ENCODE measurements at places on chromosomes 6 and 20. TPM values are rescaled to one million over a fixed set of nuclear protein-coding genes. Genes with fewer than 3 reads are reported as not detected.

The HUS1B gene
- 4.0 TPM for polyA plus RNA-seq

The BMP6 gene
- polyA plus RNA-seq: 0.78 TPM

The BCL2L1 gene
- 10.1 TPM for polyA plus RNA-seq

The CDH26 gene
- polyA plus RNA-seq: 1.8 TPM

The FILIP1 gene
- not detected for polyA plus RNA-seq

The OR2J1 gene
- polyA plus RNA-seq: not detected

The TP53TG5 gene
- not detected for polyA plus RNA-seq

DNA sequence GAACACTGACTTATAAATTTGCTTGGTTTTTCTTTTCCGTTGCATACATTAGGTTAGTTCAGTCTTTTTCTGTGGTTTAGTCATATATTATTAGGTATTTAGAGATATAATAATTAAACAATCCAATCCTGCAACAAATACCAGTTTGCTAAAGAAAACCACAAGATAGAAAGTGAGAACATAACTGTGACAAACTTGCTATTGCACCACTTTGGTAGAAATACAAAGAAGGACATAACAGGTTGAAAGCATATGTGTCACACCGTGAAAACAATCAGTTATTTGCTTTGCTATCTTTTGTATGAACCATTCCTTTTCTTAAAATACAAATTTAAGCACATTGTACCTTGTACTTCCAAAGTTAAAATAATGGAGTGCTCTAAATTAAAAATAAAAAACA is 42.0 kb upstream of the KCNQ5 start:
- no peaks in the 10 kb centered on the region for H3K27me3 ChIP-seq
- no peak overlapping the region for H3K27ac ChIP-seq
- no peaks in the 10 kb centered on the region for H3K36me3 ChIP-seq
- H3K4me3 ChIP-seq: no peak overlapping the region
- DNase-seq: no peak

- no peak overlapping the region for H3K27ac ChIP-seq
- H3K27me3 ChIP-seq: no peaks in the 10 kb centered on the region
- H3K4me1 ChIP-seq: peaks cover 8% of the 10 kb centered on the region
- H3K4me3 ChIP-seq: no peak overlapping the region
Observed at GRCh38 chr6:163538331-163538730, 123.8 kb downstream of the QKI start.

- no peak overlapping the region for H3K4me3 ChIP-seq
- no peaks in the 10 kb centered on the region for H3K27me3 ChIP-seq
- no peaks in the 10 kb centered on the region for H3K36me3 ChIP-seq
- no peak overlapping the region for H3K27ac ChIP-seq
- H3K4me1 ChIP-seq: no peaks in the 10 kb centered on the region
- no peak for DNase-seq
Observed at GRCh38 chr20:58556961-58557360, 41.8 kb upstream of the APCDD1L start.

GRCh38 chr20:25859649-25860530 is 163.2 kb upstream of the ZNF337 start:
- H3K36me3 ChIP-seq: no peaks in the 10 kb centered on the region
- no peak overlapping the region for H3K4me3 ChIP-seq
- H3K27me3 ChIP-seq: peaks cover 48% of the 10 kb centered on the region
- H3K4me1 ChIP-seq: peaks cover 57% of the 10 kb centered on the region

DNA sequence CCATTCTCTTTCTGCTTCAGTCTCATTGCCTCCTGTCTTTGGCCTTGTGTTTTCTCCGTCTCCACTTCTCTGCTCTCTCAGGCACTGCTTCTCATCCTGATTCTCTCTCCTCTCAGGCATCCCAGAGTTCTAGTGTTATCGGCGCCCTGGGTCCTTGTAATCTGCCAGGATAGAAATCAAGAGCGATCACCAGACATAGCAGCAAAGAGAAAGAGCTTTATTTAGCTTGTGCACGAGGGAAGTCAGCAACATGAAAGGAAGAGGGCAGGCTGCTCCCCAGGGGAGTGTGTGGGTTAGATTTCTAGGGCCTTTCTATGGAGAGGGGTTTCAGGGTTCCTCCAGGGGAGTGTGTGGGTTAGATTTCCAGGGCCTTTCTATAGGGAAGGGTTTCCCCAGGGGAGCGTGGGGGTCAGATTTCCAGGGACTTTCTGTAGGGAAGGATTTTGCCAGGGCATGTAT is 32.5 kb downstream of the SUN5 start:
- H3K27ac ChIP-seq: peak overlapping the region; percentile 99
- no peak for DNase-seq

GRCh38 chr6:110103260-110103659 is 76.2 kb downstream of the WASF1 start:
- no peaks in the 10 kb centered on the region for H3K27me3 ChIP-seq
- H3K4me3 ChIP-seq: no peak overlapping the region
- no peak overlapping the region for H3K27ac ChIP-seq
- peaks cover 1% of the 10 kb centered on the region for H3K36me3 ChIP-seq
- DNase-seq: no peak
- peaks cover 12% of the 10 kb centered on the region for H3K4me1 ChIP-seq

DNA sequence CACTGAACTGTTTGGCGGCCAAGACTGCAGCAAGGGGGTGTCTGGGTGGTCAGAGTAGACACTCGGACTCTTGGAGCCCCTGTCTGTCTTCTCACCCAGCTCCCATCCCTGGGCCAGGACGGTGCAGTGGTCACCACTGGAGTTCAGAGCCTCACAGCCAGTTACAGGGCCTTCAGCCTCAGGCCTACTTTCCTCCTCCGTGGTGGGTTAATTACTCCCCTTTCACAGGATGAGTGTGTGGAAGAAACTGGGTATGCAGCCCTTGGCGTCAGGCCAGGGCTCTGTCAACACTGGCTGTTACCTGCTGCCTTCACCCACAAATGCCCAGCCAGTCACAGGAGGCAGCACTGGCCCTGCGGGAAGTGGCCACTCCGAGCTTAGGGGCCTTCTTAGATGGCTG is 1.8 kb upstream of the YTHDF1 start:
- H3K27me3 ChIP-seq: no peaks in the 10 kb centered on the region
- H3K4me1 ChIP-seq: peaks cover 23% of the 10 kb centered on the region
- H3K27ac ChIP-seq: no peak overlapping the region
- H3K4me3 ChIP-seq: no peak overlapping the region
- no peak for DNase-seq

DNA sequence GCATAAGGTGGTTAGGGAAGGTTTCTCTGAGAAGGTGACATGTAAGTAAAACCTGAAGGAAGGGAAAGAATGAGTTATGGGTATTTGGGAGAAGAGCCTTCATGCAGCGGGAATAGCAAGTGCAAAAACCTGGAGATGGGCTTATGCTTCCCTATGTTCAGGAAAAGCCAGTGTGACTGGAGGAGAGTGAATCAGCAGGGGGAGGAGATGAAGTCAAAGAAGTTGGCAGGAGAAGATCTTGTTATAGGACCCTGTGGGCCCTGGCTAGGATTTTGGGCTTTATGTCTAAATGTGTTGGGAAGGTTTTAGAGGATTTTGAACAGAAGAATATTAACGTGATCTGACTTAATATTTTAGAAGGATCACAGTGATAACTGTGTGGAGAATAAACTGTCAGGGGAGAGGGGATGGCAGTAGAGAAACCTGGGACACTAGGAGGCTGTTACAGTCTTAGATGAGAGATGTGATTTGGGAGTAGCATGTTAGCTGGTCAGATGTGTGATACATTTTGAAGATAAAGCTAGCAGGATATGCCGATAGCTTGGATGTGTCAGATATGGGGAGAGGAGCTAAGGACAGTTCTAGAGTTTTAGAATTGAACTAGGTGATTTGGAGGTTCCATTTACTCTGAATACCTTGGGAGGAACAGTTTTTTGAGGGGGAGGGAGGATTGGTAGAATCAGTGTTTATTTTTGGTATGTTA is 41.0 kb downstream of the PHF3 start:
- H3K36me3 ChIP-seq: peaks cover 10% of the 10 kb centered on the region
- H3K4me1 ChIP-seq: peaks cover 32% of the 10 kb centered on the region
- no peaks in the 10 kb centered on the region for H3K27me3 ChIP-seq
- H3K27ac ChIP-seq: no peak overlapping the region
- DNase-seq: no peak

DNA sequence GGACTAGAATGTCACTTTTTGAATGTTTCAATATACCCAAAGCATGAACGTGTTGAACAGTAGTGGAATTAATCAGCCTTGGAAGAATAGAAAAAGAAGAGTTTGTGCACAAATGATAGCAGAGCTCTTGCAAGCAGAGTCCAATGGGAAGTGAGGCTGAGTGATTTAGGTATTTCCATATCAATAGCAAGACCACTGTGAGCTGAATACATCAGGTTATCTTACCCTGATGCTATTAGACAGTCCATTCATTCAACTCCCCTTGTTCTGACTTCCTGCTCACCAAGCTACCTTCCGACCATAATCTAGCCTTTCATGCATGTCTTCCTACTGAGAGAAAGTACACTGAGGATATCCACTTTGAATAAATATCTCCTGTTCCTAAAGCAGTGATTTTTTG is 349.2 kb upstream of the RNF217 start:
- no peak overlapping the region for H3K4me3 ChIP-seq
- no peaks in the 10 kb centered on the region for H3K4me1 ChIP-seq
- no peak overlapping the region for H3K27ac ChIP-seq
- H3K27me3 ChIP-seq: no peaks in the 10 kb centered on the region
- no peak for DNase-seq

- H3K27me3 ChIP-seq: no peaks in the 10 kb centered on the region
- no peaks in the 10 kb centered on the region for H3K4me1 ChIP-seq
Observed at GRCh38 chr6:34736823-34737222, 20.5 kb upstream of the SNRPC start.

DNA sequence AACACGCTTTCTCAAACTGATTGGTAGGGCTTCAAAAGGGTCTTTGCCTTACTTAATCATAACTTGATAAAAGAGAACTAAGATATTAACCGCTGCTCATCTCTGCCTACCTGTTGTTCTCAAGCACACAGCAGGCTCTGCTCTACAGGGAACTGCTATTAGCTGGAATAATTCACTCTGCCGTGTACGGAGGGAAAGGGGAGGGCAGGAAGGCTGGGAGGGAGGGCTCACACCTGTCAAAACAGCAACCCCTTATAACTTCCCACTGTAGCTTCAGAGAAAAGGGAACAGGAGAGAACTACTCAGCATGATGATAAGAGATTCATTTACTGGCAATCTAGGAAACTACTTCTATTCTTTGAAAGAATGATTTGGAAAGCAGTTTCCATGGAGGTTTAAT is 75.1 kb downstream of the ZMYND8 start:
- H3K4me1 ChIP-seq: no peaks in the 10 kb centered on the region
- H3K4me3 ChIP-seq: no peak overlapping the region
- H3K36me3 ChIP-seq: peaks cover 83% of the 10 kb centered on the region
- DNase-seq: no peak

GRCh38 chr20:45164906-45165305 is 9.8 kb upstream of the PI3 start:
- H3K4me1 ChIP-seq: no peaks in the 10 kb centered on the region
- peaks cover 5% of the 10 kb centered on the region for H3K27me3 ChIP-seq
- H3K36me3 ChIP-seq: no peaks in the 10 kb centered on the region
- no peak overlapping the region for H3K4me3 ChIP-seq
- DNase-seq: no peak

GRCh38 chr20:24473435-24474223 is 4.2 kb downstream of the SYNDIG1 start:
- no peaks in the 10 kb centered on the region for H3K36me3 ChIP-seq
- peaks cover 15% of the 10 kb centered on the region for H3K27me3 ChIP-seq
- H3K4me3 ChIP-seq: no peak overlapping the region
- DNase-seq: no peak
- H3K27ac ChIP-seq: no peak overlapping the region
- no peaks in the 10 kb centered on the region for H3K4me1 ChIP-seq

DNA sequence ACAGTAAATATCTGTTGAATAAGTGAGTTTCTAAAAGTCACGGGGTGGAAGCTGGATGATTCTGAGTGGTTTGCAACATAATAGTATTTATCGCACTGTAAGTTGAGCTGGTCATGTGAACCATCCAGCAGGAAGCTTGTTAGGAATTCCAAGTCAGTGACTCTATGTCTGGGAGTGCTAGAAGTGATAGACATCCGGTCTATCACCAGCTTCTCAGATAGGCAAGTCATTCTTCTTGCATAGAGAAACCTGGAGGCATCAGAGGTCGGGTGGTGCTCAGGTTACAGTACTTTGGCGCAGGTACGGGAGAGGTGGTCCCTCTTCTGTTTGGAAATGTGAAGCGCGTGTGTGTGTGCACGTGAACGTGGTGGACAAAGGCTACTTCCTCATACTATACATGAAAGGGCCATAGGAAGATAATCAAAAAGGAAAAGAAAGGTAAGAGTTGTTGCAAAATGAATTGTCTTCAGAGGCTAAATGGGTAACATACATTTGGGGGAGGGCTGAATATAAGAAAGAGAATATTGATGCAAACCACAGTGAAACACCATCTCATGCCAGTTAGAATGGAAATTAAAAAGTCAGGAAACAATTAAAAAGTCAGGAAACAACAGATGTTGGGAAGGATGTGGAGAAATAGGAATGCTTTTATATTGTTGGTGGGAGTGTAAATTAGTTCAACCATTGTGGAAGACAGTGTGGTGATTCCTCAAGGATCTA is 299.3 kb upstream of the ZFP64 start:
- H3K27ac ChIP-seq: no peak overlapping the region
- no peaks in the 10 kb centered on the region for H3K27me3 ChIP-seq
- no peak for DNase-seq

DNA sequence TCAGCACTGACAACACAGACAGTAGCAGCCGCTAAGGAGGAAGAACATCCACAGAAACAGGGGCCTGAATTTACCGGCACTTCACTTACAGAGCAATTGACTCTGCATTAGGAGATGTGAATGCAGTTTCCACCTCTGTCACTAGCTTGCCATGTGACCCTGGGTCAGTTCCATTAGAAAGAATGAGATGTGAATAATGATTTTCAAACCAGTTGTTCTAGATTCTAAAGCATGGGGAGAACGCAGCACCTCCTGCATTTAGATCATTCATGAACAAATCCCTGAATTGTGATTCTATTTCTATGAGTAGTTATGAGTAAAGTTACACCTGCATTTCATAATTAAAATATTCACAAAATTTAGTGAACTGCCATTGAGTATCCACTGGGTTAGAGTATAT is 197.3 kb upstream of the EXOC2 start:
- H3K36me3 ChIP-seq: no peaks in the 10 kb centered on the region
- H3K4me1 ChIP-seq: no peaks in the 10 kb centered on the region
- no peak for DNase-seq
- H3K27ac ChIP-seq: no peak overlapping the region
- no peaks in the 10 kb centered on the region for H3K27me3 ChIP-seq
- no peak overlapping the region for H3K4me3 ChIP-seq

DNA sequence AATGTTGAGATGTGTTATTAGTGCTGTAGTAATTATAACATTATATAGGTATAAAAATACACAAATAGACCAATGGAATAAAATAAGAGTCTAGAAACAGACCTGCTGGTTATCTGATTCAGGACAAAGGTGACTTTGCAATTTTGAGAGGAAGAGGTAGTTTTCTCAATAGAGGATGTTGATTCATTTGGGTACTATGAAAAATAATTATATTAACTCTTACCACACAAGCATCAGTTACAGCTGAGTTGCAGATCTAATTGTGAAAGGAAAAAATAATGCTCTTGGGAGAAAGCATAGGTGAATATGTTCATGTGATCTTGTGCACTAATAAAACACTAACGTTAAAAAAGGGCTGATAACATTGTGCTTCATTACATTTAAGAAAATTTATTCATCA is 103.0 kb downstream of the BCKDHB start:
- H3K4me1 ChIP-seq: no peaks in the 10 kb centered on the region

- no peak overlapping the region for H3K4me3 ChIP-seq
- H3K36me3 ChIP-seq: no peaks in the 10 kb centered on the region
- H3K27me3 ChIP-seq: no peaks in the 10 kb centered on the region
- no peak overlapping the region for H3K27ac ChIP-seq
Observed at GRCh38 chr6:91961236-91961635, 1374.4 kb upstream of the MAP3K7 start.

GRCh38 chr6:116511424-116512110 is at the start of gene CALHM5:
CALHM5 (plus strand) TSS chr6:116511639; CDS start chr6:116511697, 58 bp downstream.
- no peak within 1 kb of the TSS for H3K27ac ChIP-seq
- no peaks in the 10 kb centered on the region for H3K36me3 ChIP-seq
- H3K4me3 ChIP-seq: no peak within 1 kb of the TSS
- H3K27me3 ChIP-seq: no peaks in the 10 kb centered on the region

All from B cell (primary cell).